ENCODE measurements at places on chromosomes 6 and 20.

DNA sequence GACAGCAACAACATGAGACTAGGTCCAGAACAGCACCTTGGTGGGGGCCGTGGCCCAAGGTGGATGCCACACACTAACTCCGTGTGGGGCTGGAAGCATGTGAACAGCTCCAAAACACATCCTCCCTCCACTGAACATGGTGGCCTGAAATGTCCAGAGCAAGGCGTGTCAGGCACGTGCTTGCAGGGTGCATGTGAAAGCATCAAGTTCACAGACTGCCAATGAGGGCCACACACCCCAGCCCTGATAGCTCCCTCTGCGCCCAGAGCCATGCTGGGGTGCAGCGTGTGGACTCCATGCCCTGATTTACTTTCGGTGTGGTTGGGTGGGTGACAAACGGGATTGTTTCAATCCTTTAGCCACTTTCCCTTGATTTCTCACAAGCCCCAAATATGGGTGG lies 20.1 kb upstream of the RPP40 start:
- DNase-seq = no peak

DNA sequence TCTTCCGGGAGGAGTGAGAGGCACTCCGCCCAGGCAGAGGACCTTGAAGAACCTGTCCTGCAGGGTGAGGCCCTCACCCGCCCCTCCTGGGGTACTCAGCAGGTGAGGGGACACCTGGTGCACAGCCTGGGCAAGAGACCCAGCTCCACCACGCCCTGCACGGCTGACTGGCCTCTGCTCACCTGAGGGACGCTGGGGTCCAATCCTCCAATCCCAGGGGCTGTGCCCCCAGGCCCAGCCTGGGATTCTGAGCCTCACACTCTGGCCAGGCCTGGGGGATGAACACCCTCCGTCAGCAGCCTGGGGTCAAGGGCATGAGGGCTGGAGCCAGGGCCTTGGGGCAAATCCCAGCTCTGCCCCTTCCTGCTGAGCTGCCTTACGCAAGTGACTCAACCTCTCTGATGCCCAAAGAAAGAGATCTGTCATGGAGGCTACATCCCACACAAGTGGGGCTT lies 149.9 kb upstream of the PTPN1 start:
- no peak for DNase-seq

DNA sequence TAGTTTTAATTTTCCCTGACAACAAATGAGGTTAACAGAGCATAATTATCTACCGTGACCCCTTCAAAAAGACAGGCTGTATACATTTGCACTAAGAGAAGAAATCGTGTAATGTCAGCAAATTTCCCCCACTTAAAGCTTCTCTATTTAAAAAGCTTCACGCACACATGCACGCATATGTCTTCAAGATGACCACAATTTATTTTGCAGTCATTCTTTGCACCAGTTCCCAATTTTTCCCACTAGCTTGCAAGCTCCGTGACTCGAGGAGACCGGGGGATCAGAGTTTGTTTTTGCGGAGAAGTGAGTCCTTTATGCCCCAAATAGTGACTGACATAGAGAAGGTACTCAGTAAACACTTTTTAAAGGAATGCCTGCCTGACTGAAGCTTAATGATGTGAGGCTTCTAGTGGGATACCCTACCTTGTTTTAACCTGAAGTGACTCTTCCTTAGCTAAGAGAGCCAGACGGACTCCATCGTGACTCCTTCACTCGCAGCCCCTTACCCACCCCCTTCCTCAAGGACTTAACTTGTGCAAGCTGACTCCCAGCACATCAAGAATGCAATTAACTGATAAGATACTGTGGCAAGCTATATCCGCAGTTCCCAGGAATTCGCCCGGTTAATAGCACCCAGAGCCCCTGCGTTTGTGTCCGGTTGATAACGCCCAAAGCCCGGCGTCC lies 9.3 kb upstream of the NQO2 start:
- peak; percentile 50 for DNase-seq

DNA sequence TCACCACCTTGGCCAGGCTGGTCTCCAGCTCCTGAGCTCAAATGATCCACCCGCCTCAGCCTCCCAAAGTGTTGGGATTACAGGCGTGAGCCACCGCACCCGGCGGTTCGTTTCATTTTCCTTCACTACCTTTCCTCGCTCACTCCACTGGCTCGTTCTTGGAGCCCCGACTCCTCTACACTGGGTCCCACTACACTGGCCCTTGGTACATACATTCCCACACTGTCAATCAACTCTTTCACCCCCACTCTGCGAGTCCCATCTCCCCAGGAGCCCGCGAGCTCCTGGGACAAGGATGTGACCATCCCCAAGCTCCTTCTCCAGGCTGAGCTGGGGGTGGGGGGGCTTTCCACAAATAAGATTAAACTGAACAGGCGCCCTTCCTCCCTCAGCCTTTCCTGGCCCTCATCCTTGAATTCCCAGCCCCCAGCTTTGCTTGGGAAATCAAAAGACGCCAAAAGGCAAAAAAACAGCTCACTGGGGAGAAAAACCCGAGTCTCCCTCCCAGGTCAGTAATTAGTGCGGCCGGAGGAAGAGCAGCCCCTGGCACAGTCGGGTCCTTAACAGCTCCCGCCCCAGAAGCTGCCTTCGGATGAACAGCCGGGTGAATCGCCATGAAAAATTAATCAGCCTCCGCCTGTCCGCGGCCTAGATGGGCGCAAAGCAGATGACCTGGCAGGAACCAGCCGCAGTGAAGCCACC lies 42.8 kb upstream of the LY86 start:
- DNase-seq = no peak

GRCh38 chr6:105844275-105844883 lies 241.8 kb upstream of the PRDM1 start:
- peak; percentile 77 for DNase-seq

- no peak for DNase-seq
Observed at GRCh38 chr20:58926802-58927489, 54.1 kb upstream of the NELFCD start.

- DNase-seq = no peak
Observed at GRCh38 chr20:11231742-11232648, 558.2 kb upstream of the JAG1 start.

GRCh38 chr20:25338112-25339023 lies 52.3 kb downstream of the ABHD12 start:
- no peak for DNase-seq

DNA sequence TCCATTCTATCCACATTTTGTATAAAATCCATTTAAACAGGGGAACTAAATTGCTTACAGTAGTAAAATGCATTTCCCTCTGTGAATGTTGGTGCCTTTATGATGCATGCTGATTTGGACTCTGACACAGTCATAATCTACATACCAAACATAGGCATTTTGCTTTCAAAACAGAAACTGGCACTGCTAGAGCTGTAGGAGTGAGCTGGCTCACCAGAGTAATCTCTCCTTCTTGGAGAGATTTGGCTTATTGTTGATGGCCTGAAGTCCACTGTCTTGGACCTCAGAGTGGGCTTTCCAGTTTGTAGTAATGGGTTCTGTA lies 363.2 kb upstream of the FLRT3 start:
- no peak for DNase-seq

GRCh38 chr20:13995086-13995665 lies at the start of gene MACROD2:
Gene MACROD2 (plus strand): TSS chr20:13995516.
- peak; percentile 93 for DNase-seq

DNA sequence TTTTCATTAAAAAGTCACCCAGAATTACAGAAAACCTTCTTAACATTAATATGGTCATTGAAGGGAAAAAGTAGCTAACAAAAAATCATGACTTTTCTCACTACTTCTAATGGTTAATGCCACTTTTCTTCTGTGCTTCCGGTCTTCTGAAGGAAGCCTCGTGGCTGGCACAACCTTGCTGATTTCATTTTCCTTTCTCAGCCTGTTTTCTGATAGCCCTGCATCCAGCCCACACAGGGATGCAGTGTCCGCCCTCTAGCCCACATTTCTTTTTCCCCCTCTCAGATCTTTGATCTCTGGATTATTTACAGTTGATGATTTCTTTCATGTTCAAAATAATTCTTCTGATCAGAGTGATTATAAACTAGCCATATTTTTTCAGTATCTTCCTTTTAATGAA lies 655.4 kb upstream of the EPHA7 start:
- no peak for DNase-seq

DNA sequence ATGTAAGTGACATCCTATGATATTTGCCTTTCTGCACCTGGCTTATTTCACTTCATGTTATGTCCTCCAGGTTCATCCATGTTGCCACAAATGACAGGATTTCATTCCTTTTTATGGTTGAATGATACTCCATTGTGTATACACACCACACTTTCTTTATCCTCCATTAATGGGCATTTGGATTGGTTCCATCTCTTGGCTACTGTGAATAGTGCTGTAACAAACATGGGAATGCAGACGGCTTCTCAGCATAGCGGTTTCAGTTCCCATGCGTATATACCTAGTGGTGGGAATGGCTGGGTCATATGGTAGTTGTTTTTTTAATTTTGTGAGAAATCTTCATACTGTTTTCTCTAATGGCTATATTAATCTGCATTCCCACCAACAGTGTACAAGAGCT lies 14.8 kb downstream of the MTHFD1L start:
- no peak for DNase-seq

- no peak for DNase-seq
Observed at GRCh38 chr6:110944681-110945151, 13.8 kb upstream of the GTF3C6 start.

DNA sequence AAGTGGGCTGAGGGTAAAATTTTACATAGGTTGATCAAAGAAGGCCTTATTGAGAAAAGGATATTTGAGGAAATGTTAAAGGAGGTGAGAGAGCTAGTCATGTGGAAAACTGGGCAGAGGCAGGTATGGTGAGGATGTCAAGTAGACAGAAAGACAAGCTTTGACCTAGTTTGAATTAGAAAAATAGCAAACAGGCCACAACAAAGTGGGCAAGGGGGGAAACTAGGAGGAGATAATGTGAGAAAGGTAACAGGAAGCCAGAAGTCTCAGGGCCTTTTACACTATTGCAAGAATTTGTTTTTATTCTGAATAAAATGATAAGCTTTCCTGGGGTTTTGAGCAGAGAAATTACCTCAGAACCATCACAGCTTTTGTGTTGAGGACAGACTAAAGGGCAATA lies 115.7 kb downstream of the RWDD2A start:
- DNase-seq = no peak

DNA sequence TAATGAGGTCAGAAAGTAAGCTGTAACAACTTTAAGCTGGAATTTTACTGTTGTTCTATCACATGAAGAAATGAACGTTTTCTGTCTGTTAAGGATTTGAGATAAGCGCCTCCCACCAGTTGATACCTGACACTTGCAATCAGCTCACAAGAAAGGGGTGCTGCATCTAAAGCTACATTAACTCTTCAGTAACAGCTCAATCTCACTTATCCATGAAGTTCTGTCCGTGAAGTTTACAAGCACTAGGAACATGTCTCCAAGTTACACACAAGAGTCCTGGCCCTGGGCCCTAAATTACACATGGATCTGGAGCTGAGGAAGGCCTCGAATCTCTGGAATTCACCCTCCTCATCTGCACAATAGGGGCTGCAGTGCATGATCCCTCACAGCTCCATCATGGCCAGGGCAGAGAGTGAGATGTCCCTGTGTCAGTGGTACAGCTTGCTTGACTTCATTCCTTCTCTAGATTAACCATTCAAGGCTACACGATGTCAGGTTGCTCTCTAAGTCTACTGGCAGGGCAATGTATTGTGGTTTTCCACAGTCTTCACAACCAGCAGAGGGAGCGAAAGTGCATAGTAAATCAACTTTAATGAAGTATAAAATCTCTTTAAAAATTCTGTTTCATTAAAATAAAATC lies 182.4 kb upstream of the MCHR2 start:
- DNase-seq = no peak

- no peak for DNase-seq
Observed at GRCh38 chr6:52725535-52726192, 37.6 kb downstream of the GSTA2 start.

GRCh38 chr6:43817192-43817591 lies 47.2 kb downstream of the VEGFA start:
- peak; percentile 76 for DNase-seq

- no peak for DNase-seq
Observed at GRCh38 chr20:54088430-54088829, 18.0 kb upstream of the BCAS1 start.

DNA sequence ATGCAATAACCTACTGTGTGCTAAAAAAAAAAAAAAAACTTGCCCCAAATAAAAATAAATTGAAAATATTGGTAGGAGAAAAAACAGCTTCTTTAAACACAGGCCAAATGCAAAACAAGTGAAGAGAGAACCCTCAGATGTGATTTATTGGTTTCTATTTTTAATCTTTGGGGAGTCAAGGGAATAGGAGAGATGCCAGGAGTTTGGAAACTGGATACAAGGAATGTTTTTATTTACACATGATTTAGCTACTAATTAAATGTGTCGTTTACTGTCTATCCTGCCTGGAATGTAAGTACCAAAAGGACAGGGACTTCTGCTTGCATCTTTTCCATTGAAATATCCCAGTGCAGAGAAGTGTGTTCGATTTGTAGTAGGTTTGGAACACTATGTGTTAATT lies 810.7 kb downstream of the MAFB start:
- DNase-seq = no peak

- no peak for DNase-seq
Observed at GRCh38 chr6:31121131-31121790, 1.0 kb upstream of the CDSN start.

DNA sequence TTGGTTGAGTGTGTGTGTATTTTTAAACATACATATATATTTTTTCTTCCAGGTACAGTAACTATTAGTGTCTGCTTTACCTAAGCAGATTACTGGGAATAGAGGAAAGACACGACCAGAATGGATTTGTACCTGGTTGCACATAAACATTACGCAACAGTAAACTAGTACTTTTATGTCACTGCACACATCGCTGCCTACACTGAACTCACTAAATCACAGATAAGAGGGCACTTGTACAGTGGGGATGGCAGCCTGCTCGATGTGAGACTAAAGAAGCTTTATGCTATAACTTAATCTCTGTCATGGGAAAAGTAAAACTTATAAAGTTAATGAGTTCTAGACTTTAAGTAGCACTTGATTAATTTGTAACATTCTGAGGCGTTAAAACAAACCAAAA lies 89.5 kb upstream of the SIM1 start:
- DNase-seq = no peak

DNA sequence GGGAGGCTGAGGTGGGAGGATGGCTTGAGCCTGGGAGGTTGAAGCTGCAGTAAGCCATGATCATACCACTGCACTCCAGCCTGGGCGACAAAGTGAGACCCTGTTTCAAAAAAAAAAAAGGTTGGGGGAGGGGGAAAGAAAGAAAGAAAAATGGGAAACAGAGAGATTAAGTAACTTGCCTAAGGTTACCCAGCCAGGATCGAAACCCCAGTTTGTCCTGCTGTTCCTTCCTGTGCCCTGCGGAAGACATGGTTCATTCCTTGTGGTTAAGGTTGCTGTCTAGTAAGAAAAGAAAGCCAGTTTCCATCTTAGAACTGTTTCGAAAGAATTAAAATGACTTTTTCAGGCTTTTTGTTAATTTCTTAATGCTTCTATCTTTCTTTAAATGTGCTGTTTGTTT lies 29.8 kb downstream of the C6orf89 start:
- DNase-seq = no peak

GRCh38 chr6:7144872-7145584 lies 37.3 kb downstream of the RREB1 start:
- DNase-seq = no peak

All from Right ventricle myocardium superior (tissue), 1 donor.